Stimulated activated CD4-positive, alpha-beta T cell treated with anti-CD3 and anti-CD28 coated beads, Interleukin-4, amount 100 ng/mL, for 48 hours (primary cell): ENCODE measurements at places on chromosomes 3 and 15.

- no peak for DNase-seq
Measured at GRCh38 chr3:31421314-31422048, 111.2 kb upstream of the STT3B start.

GRCh38 chr3:156473341-156473740, 81.6 kb downstream of the SSR3 start:
- no peak for DNase-seq

- DNase-seq = no peak
Measured at GRCh38 chr3:29247088-29247745, 33.7 kb upstream of the RBMS3 start.

DNA sequence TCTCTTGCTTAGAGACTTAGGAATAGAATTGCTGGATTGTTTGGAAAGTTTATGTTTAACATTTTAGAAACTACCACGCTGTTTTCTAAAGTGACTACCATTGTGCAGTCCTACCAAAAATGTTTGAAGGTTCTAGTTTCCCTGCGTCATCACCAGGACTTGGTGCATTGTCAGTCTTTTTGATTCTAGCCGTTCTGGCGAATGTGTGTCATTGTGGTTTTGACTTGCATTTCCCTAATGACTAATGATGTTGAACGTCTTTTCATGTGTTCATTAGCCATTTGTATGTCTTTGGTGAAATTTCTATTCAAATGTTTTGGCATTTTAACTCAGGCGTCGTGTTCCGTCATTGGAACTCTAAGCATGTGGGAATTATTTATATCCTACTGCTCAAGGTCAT, 58.0 kb downstream of the CHD2 start:
- peak; percentile 41 for DNase-seq

GRCh38 chr3:31297726-31298298, 234.9 kb upstream of the STT3B start:
- no peak for DNase-seq

GRCh38 chr3:189737619-189738018, 106.4 kb downstream of the TP63 start:
- no peak for DNase-seq
